ENCODE measurements at places on chromosomes 16 and 17. TPM values are rescaled to one million over a fixed set of nuclear protein-coding genes. Genes with fewer than 3 reads are reported as not detected.

- DNase-seq, result no peak
Observed at GRCh38 chr17:9937241-9937761, 32.2 kb upstream of the RCVRN start.

- DNase-seq, result no peak
Observed at GRCh38 chr16:49587511-49587910, 213.9 kb downstream of the C16orf78 start.

DNA sequence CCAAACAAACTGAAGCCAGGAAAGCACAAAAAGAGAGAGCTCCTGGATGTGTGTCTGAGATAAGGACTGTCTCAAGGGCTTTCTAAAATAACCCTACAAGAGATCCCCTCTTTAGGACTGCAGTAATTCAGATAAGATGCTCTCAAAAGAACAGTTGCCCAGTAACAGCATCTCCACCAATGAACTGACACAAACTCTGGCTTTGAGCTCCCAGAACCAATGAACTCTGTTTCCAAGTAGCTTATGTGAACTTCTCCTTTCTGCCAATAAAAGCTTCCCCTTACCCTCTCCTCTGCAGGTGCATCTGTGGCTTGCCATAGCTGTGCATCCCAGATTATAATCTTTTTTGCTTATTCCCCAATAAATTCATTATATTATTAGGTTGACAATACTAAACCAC, 421.5 kb downstream of the SLC39A11 start:
- no peak for DNase-seq

Gene TEX19
- not detected for total RNA-seq

Gene AOC3
- 1.6 TPM for total RNA-seq

Gene TMEM92
- not detected for total RNA-seq
